Liver (tissue), 10 donors: ENCODE measurements at places on chromosomes 3 and 15. TPM values are rescaled to one million over a fixed set of nuclear protein-coding genes. Genes with fewer than 3 reads are reported as not detected.

DNA sequence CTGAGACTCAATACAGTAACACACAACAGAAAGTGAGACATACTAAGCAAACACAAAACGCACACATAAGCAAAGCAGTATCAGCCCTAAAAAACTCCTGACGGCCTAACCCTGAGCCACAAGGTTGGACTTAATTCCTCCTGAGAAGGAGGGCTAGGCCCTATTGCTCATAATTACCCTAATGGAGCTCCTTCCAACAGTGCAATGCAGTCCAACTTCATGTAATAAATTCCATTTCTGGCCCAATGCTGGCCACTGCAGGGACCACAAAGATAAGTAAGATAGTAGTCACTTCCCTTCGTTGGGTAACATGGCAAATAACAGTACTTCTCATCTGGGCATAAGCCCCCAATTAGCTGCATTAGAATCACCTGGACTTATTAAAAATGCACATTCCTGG, 4.2 kb downstream of the VPS39 start:
- no peak for DNase-seq
- no peak overlapping the region for H3K27ac ChIP-seq
- peaks cover 11% of the 10 kb centered on the region for H3K36me3 ChIP-seq

- no peaks in the 10 kb centered on the region for H3K36me3 ChIP-seq
- DNase-seq, result no peak
- H3K4me1 ChIP-seq, result no peaks in the 10 kb centered on the region
- H3K4me3 ChIP-seq, result no peak overlapping the region
- no peaks in the 10 kb centered on the region for H3K27me3 ChIP-seq
These were observed 299.4 kb upstream of the RORA start for GRCh38 chr15:61528581-61528910.

GRCh38 chr3:59388555-59389270, 338.9 kb upstream of the CFAP20DC start:
- no peaks in the 10 kb centered on the region for H3K4me1 ChIP-seq
- H3K27ac ChIP-seq, result no peak overlapping the region
- H3K36me3 ChIP-seq, result no peaks in the 10 kb centered on the region
- DNase-seq, result no peak

DNA sequence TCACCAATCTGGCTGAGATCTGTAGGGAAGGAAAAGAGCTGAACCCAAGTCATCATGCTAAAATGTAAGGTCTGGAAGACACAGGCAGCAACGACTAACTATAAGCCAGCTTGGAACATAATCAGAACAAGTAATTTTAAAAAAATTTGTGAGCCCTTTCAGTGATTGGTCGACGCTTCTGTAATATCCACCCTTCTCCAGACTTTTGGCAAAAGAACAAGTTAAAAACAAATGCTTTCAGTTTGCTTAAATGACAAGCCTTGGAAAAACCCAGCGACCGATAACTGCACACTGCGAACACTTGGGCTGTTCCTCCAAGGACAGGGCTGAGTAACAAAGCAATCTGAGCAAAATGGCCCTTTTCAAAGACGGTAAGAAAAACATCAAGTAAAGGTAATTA, 49.6 kb downstream of the PCSK6 start:
- DNase-seq, result no peak
- H3K27ac ChIP-seq, result peak overlapping the region; percentile 96
- peaks cover 64% of the 10 kb centered on the region for H3K4me1 ChIP-seq
- no peak overlapping the region for H3K4me3 ChIP-seq
- H3K27me3 ChIP-seq, result no peaks in the 10 kb centered on the region

- H3K36me3 ChIP-seq, result no peaks in the 10 kb centered on the region
- no peak overlapping the region for H3K27ac ChIP-seq
- DNase-seq, result no peak
- H3K27me3 ChIP-seq, result no peaks in the 10 kb centered on the region
- no peak overlapping the region for H3K4me3 ChIP-seq
- no peaks in the 10 kb centered on the region for H3K4me1 ChIP-seq
These were observed 17.6 kb downstream of the GALK2 start for GRCh38 chr15:49187549-49188245.

- no peaks in the 10 kb centered on the region for H3K36me3 ChIP-seq
- no peaks in the 10 kb centered on the region for H3K4me1 ChIP-seq
- H3K27ac ChIP-seq, result no peak overlapping the region
- no peak for DNase-seq
These were observed 28.0 kb downstream of the OSBPL10 start for GRCh38 chr3:31953091-31953490.

GRCh38 chr3:113165841-113166240, 45.5 kb upstream of the BOC start:
- no peaks in the 10 kb centered on the region for H3K4me1 ChIP-seq
- no peaks in the 10 kb centered on the region for H3K27me3 ChIP-seq

DNA sequence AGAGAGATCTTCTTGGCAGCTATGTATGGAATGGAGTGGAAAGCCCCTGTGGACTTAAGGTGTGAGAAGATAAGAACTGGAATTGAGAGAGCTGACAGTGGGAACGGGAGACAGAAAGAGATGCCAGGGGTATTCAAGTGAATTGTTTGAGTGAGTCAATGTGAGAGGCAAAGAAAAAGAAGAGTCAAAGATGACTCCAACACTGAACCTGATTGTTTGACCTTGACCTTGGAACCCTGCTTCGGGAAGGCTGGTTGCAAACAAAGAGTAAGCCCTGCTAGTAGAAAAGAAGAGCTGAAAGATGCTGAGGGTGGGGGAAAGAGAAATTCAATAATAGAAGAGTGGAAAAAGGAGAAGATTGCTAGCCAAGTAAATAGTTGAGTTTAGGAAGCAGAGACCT, 238.6 kb downstream of the BBX start:
- no peaks in the 10 kb centered on the region for H3K27me3 ChIP-seq
- DNase-seq, result no peak
- H3K4me1 ChIP-seq, result no peaks in the 10 kb centered on the region
- H3K27ac ChIP-seq, result no peak overlapping the region

- DNase-seq, result peak; percentile 47
- H3K4me1 ChIP-seq, result peaks cover 7% of the 10 kb centered on the region
- H3K4me3 ChIP-seq, result no peak overlapping the region
- H3K36me3 ChIP-seq, result no peaks in the 10 kb centered on the region
- H3K27ac ChIP-seq, result peak overlapping the region; percentile 78
- H3K27me3 ChIP-seq, result no peaks in the 10 kb centered on the region
These were observed 75.9 kb upstream of the RNU6-1 start for GRCh38 chr15:67915461-67916374.

- no peaks in the 10 kb centered on the region for H3K27me3 ChIP-seq
- H3K27ac ChIP-seq, result no peak overlapping the region
- no peak overlapping the region for H3K4me3 ChIP-seq
- DNase-seq, result no peak
- no peaks in the 10 kb centered on the region for H3K4me1 ChIP-seq
These were observed 280.3 kb upstream of the RORA start for GRCh38 chr15:61509327-61509840.

DNA sequence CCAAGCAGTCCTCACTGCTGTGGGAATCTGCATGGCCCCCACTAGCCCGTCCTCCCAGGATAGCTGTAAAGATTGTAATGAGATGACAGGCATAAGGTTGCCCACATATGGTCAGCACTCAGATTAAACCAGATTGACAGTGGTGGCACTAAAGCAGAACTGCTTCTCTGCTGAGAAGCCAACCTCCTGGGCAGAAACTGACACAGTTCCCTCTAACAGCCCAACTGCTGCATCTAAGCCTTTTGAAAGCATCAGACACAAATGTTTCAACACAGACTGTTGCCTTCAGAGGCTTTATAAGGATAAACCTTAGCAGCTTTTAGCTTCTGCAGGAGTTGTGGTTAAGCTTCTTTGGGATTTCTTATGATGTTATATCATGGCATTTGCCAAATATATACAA, 13.0 kb downstream of the DCLK3 start:
- no peak overlapping the region for H3K27ac ChIP-seq
- H3K36me3 ChIP-seq, result no peaks in the 10 kb centered on the region
- H3K27me3 ChIP-seq, result no peaks in the 10 kb centered on the region
- DNase-seq, result no peak
- no peaks in the 10 kb centered on the region for H3K4me1 ChIP-seq

GRCh38 chr3:36476286-36476942, 96.1 kb downstream of the STAC start:
- H3K27me3 ChIP-seq, result no peaks in the 10 kb centered on the region
- no peak for DNase-seq
- no peak overlapping the region for H3K4me3 ChIP-seq
- no peaks in the 10 kb centered on the region for H3K4me1 ChIP-seq
- H3K27ac ChIP-seq, result no peak overlapping the region
- H3K36me3 ChIP-seq, result no peaks in the 10 kb centered on the region

GRCh38 chr15:98673133-98673532, 24.8 kb downstream of the IGF1R start:
- H3K4me1 ChIP-seq, result peaks cover 2% of the 10 kb centered on the region
- no peaks in the 10 kb centered on the region for H3K36me3 ChIP-seq
- H3K27ac ChIP-seq, result no peak overlapping the region
- no peak overlapping the region for H3K4me3 ChIP-seq
- no peaks in the 10 kb centered on the region for H3K27me3 ChIP-seq

DNA sequence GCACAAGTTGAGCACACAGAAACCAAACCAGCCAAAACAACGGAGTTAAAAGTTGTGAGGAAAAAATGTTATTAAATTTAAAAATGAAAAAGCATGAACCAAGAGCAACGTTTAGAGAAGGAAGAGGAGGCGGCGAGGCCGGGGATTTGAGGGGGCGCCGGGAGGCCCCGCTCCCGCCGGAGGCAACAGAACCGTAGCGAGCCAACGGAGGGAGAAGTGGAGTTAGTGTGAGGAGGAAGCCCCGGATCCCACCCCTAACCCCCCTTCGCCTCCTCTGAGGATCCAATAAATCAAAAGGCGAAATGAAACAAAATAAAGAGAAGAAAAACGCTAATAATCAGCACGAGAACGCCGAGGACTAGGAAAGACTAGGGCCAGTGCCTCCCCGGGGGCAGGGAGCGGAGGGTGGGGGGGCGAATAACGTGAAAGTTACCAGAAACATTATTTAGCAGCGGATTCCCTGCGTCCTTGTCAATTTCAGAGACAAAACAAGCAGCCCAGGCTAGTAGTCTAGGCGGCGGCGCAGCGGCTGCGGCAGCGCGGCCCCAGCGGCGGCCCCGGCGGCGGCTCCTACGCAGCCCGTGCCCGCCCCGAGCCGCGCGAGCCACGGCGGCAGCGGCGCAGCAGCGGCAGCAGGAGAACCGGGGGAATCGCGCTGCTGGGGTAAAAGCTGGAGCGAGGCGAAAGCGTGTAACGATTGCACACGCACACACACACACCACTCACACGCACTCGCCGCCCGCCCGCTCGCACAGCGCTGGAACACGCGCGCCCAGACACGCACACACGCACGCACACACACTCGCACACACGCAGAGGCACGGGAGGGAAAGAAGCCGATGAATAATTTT, 1.7 kb downstream of the MEIS2 start:
- H3K36me3 ChIP-seq, result peaks cover 5% of the 10 kb centered on the region
- H3K27ac ChIP-seq, result peak overlapping the region; percentile 97
- peak overlapping the region; percentile 95 for H3K4me3 ChIP-seq
- DNase-seq, result peak; percentile 51

DNA sequence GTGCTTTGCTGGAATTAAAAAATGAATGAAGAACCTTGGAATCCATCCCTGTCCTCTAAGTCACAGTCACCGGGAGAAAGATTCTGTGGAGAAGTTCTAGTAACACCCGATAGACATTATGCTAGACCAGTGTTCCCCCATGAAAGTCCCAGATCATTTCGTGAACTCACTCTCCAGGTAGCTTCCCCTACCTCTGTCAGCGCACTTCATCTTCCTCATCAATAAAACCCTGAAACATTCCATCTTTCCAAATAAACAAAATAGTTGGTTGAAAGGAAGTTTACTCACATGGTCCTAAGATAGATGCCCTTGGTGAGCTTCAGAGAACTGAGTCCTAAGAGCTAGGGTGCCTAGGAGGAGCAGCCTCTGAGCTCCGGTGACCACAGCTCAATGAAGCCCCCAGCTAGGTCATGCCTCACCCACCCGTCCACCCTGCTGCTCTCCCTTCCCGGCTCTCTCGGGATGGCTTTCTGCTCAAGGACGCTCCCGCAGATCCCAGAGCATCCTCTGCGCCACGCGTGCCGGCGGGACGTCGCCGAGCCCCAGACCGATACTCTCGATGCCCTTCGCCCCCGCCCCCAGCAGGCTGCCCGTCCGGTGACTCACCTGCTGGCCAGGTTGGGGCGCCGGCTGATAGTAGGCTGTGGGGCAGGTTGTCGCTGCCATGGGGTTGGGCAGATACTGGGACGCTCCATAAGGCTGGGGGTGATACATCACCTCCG, 776 bp downstream of the VGLL3 start:
- H3K4me1 ChIP-seq, result peaks cover 4% of the 10 kb centered on the region
- DNase-seq, result no peak
- no peak overlapping the region for H3K27ac ChIP-seq
- H3K36me3 ChIP-seq, result no peaks in the 10 kb centered on the region

- H3K36me3 ChIP-seq, result no peaks in the 10 kb centered on the region
- no peaks in the 10 kb centered on the region for H3K4me1 ChIP-seq
- H3K27me3 ChIP-seq, result no peaks in the 10 kb centered on the region
- H3K4me3 ChIP-seq, result no peak overlapping the region
These were observed 196.0 kb downstream of the LRTM1 start for GRCh38 chr3:54731732-54732445.

GRCh38 chr15:76197703-76198455, 113.4 kb downstream of the ETFA start:
- H3K4me1 ChIP-seq, result no peaks in the 10 kb centered on the region
- no peaks in the 10 kb centered on the region for H3K36me3 ChIP-seq
- no peak for DNase-seq
- no peak overlapping the region for H3K4me3 ChIP-seq
- H3K27ac ChIP-seq, result no peak overlapping the region

DNA sequence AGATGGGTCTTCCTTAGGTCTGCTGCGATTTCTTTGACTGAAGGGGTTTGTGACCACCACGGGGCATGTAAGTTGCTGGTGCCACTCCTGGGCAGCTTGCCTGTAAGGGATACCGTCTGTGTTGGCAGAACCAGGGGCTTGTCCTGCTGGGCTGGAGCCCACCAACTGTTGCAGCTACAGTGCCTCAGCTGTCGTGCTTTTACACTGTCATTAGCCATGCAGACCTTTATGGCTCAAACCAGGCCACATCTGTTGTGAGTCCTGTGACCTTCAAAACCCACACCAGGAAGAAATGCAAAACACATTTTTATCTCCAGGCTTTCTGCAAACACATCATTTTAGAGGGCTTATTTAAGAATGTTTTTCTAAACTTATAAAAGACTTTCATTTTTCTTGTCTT, 168.7 kb downstream of the PTPRG start:
- H3K27ac ChIP-seq, result no peak overlapping the region
- no peak overlapping the region for H3K4me3 ChIP-seq
- H3K36me3 ChIP-seq, result no peaks in the 10 kb centered on the region
- H3K27me3 ChIP-seq, result no peaks in the 10 kb centered on the region

The BLM gene
- total RNA-seq, result 15.1 TPM

The TRIM42 gene
- not detected for total RNA-seq

The DOCK3 gene
- 0.08 TPM for total RNA-seq

The MESP2 gene
- total RNA-seq, result not detected

The ISL2 gene
- not detected for total RNA-seq

The FGF12 gene
- total RNA-seq, result 0.14 TPM

The SQOR gene
- 29.6 TPM for total RNA-seq

The NRROS gene
- 2.7 TPM for total RNA-seq

The ESYT3 gene
- total RNA-seq, result 0.05 TPM

The LRRC31 gene
- 2.7 TPM for total RNA-seq

The TMEM89 gene
- not detected for total RNA-seq

The CDC25A gene
- 0.25 TPM for total RNA-seq
